Activated T-helper 9 cell treated with anti-CD3 and anti-CD28 coated beads, Interleukin-2, amount 50 U/mL, for 16 hours (primary cell): ENCODE measurements at places on chromosomes 11 and 22.
A peak's percentile ranks its signal among the peaks of the same experiment; 100 is the strongest.

- no peak for DNase-seq
These were observed at the start of gene OR8B2 for GRCh38 chr11:124384399-124384798. Gene OR8B2 (minus strand): TSS chr11:124384499. CDS start chr11:124383343, 1,156 bp downstream.

DNA sequence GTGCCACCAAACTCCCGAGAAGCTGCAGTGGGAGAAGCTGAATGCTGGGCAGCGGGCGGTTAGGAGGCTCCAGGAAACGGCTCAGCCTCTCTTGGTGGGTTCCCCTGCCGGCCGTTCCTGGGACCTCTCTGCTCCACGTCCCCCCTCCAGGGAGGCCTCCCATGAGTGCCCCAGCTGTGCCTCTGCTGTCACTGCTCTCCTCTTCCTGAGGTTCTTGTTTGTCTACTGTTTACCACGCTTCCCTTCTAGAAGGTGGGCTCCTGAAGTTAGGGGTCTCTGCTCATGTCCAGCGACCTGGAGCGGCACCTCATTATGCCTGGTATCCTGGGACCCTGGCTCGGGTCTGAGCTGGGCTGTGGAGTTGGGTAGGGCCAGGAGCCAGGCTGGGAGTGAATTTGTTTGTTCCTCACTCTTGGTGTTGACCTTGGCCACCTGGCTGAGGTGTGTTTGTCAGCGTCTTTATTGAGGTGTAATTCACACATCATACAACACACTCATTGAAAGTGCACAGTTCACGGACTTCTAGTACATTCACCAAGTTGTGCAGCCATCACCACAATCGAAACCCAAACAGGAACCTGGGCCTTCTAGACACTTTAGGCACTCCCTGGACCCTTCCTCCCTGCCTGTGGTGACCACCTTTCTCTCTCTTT is 37.8 kb upstream of the GRAMD4 start:
- no peak for DNase-seq

- no peak for DNase-seq
These were observed 8.7 kb upstream of the CABP7 start for GRCh38 chr22:29710922-29711593.

DNA sequence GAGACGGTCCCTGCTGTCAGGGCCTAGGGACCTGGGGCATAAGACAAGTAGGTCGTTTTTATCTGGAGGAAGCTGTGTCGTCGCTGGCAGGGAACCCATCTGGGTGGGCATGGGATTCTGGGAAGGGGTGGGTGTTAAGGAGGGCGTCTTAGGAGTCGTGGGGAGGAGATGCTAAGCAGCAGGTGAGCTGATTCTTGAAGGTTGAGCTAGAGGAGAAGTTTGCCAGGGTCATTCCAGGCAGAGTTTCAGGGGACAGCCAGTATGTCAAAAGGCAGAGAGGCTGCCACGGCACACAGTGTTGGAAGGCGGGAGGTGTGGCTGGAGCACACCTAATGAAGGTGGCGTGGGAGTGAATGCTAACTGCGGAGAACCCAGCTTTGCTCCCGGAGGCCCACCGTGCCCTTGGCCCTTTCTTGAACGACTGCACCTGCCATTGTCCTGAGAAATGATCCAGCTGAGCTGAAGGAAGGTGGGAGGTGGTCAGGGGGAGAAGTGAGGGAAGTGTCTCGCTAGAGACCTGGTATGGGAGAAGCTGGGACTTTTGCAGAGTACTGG is 1.3 kb downstream of the FAM118A start:
- DNase-seq: no peak

GRCh38 chr22:48781868-48782267 is 1045.8 kb downstream of the BRD1 start:
- DNase-seq: no peak

GRCh38 chr11:112968941-112969713 is 7.9 kb downstream of the NCAM1 start:
- no peak for DNase-seq

- peak; percentile 42 for DNase-seq
These were observed 7.5 kb downstream of the DPAGT1 start for GRCh38 chr11:119093942-119094815.

- DNase-seq: no peak
These were observed 25.2 kb upstream of the CARD16 start for GRCh38 chr11:105070306-105070705.

DNA sequence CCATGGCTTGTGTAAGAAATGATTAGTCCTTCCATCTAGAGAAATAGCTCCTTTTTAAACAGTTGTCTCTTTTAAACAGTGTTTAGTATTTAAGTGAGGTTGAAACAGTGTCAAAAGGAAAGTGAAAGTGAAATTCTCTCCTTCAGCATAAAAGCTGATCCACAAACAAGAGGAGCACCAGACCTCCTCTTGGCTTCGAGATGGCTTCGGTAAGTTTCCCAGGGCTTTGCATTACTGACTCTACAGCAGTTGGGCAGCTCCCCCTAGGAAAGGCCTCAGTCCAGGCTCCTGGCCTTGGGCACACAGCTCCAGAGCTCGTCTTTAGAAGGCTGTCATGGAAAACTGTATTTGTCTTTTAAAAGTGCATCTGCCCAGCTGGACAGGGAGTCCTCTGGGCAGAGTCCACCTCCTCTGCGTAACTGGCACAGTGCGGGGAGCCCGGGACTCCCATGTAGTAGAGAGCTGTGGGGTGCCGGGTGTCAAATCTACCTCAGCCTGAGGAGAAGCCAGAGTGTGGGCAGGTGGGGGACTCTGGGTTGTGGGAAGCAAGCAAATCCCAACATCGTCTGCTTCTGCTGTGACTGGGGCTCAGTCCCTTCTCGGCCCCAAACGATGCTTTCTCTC is at the start of gene PLAAT4:
TSS of gene PLAAT4 (plus strand) at position 140 of the 624 bp plus-strand sequence. CDS start at position 201, 61 bp downstream.
- no peak for DNase-seq

DNA sequence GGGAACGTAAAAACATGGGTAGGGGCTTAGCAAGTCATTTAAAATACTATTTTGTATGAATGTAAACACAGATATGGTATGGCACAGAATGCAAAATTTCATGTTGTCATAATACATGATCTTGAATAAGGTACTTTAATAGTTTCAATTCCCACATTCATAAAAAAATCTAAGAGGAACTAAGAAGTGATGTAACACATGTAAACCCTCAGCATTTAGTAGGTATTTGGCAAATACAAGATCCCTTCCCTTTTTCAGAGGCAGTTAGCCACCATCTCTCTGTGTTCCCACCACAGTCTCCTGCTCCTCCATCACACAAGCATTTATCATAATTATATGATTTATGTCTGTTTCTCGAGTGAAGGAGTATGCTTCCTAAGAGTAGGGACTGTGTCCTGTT is 251.8 kb downstream of the TENM4 start:
- no peak for DNase-seq

DNA sequence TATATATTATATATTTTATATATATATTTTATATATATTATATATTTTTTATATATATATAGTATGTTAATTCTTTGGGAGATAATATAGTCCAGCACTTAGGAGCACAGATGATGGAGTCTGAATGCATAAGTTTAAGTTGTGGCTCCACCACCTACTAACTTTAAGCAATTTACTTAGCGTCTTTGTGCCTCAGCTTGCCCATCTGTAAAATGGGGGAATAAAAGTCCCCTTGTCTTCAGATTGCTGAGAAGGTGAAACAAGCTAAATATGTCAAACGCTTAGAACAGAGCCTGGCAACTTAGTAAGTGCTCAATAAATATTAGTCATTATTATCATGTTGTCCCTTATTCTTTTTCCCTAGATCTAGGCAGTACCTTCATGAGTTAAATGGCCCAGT is 27.5 kb downstream of the DSCAML1 start:
- DNase-seq: no peak

GRCh38 chr11:116170526-116171120 is 602.2 kb downstream of the BUD13 start:
- no peak for DNase-seq

GRCh38 chr11:19929655-19930054 is 217.0 kb downstream of the NAV2 start:
- DNase-seq: no peak

DNA sequence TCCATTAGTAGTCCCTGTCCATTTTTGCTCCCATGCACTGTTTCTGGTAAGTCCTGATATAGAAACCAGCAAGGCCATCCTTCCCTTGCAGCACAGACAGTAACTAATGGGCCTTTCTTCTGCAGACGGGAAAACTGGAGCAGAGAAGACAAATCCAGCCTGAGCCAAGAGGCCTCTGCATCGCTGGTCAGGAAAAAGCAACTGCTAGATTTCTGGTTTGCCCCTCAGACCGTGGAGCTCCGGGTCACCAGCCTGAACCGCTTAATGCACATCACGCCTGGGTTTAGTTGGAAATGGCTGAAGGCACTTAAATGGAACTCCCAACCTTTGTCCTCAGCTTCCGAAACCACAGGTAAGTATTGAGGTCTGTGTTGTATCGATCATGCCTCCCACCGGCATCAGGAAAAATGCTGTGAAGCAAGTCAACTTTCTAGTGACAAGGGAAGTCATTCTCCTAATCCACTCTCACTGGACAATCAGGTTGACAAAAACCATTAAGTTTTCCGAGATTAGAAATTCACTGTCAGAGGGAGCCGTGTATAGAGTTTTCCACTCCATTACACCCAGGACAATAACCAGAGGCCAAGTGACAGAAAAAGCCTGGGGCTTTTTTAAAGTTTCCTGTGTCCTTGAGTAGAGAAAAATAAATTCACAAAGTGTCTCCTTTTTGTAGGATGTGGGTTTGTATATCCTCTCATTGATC is 14.8 kb upstream of the LMO2 start:
- no peak for DNase-seq

GRCh38 chr22:32255726-32256125 is 579 bp upstream of the SLC5A4 start:
- DNase-seq: no peak

DNA sequence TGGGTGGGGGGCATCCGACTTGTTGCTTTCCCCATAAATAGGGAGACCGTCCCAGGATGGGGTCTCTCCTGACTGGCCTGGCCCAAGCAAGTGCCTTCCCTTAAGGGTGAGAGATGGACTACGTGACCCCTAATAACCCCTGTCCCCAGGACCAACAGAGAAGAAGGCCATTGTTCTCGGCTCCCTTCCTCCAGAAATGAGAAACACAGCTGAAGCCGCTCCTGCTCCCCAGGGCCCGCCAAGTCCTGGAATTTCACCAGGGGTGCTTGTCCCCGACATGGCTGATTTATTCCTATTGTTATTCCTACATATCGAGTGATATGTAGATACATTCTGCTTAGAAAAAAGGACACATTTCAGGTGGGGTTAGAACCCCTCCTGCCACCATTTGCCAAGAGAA is 100.8 kb downstream of the TP53I11 start:
- DNase-seq: no peak

DNA sequence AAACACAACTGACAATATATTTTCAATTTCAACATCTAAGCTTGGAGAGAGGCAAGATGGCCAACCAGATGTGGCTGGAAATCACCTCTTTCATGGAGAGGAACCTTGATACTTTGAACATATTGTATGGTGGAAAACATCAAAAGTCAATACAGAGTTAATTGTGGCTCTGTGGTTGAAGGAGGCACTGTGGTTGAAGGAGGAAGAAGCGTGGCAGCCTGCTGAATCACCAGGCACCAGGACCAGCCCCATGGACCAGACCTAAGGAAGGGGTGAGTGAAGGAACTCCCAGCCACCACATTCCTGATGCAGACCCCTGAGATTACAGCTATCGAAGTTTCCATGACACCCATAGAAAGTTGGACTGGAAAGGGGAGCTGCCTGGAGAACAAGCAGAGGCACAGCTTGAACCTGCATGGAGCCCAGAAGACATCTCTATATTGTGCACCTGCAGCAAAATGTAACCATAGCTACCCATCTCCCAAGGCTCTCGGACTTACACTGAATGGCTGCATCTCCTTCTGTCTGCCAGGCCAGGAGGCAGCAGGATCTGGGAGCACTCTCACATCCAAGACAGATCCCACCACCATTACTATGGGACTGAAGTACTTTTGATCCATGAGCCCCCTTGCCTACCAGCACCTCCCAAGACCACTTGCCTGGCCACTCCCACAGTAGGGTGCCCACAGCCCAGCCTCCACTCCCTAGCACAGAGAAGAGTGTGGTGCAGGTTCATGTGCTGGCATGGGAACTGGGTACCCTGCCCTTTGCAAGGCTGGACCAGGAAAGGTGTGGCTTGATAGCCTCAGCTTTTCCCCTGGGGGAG is 79.8 kb upstream of the SC5D start:
- DNase-seq: no peak

GRCh38 chr11:34890089-34890488 is 26.1 kb downstream of the APIP start:
- DNase-seq: no peak

GRCh38 chr11:33747979-33748378 is 11.8 kb upstream of the CD59 start:
- no peak for DNase-seq

- no peak for DNase-seq
These were observed 69.1 kb upstream of the ADSL start for GRCh38 chr22:40276996-40277823.

GRCh38 chr11:92880381-92880780 is 89.1 kb upstream of the MTNR1B start:
- no peak for DNase-seq

GRCh38 chr11:106091480-106092123 is 14.1 kb downstream of the AASDHPPT start:
- DNase-seq: no peak

DNA sequence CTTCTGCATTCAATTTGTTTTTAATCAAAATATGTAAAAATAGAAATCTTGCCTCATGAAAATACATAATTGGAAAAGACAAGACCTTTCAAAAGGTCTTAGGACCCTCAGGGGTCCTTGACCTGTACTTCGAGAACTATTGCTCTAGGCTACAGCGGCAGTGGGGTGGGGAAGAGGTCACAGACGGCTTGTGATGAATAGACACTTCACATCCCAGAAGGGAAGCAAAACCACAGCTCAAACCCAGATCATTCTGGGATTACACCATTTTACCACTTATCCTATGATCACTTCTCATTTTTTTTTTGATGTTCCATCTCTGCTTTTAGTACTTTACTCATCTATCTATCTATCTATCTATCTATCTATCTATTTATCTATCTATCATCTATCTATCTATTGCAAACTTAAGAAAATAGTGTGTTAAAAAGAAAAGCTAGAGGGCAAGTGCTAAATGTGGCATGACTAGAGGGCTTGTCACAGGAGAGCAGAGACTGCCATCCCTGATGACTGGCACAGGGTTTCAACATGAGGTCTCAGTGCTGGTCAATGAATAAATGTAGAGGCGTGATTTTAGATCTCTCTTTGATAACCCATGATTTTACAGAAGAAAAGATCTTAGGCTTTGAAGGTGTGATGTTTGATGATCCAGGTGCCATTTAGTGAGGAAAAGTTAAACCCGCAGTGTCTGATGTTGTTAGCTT is 37.1 kb downstream of the RNF141 start:
- DNase-seq: no peak
